SW480 (cell line): ENCODE measurements at places on chromosomes 12 and 14.

- DNase-seq = peak; percentile 75
Observed at GRCh38 chr12:54207539-54208294, 18.9 kb upstream of the SMUG1 start.

DNA sequence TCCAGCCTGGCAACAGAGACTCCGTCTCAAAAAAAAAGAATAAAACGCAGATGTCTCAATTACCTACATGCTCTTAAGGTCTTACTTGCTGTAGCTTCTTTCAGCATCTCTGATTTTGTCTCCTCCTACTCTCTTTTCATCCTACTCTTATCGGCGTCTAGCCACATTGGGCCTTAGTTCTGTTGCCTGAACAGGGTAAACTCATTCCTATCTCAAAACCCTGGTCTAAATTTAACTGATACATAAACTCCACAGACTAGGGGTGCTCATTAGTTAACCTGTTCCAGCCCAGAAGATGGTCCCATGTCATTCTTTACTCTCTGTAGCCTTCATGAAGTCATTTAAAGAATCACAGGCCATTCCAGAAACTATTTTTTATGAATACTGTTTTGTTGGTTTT lies 33.6 kb downstream of the EXD2 start:
- no peak for DNase-seq

DNA sequence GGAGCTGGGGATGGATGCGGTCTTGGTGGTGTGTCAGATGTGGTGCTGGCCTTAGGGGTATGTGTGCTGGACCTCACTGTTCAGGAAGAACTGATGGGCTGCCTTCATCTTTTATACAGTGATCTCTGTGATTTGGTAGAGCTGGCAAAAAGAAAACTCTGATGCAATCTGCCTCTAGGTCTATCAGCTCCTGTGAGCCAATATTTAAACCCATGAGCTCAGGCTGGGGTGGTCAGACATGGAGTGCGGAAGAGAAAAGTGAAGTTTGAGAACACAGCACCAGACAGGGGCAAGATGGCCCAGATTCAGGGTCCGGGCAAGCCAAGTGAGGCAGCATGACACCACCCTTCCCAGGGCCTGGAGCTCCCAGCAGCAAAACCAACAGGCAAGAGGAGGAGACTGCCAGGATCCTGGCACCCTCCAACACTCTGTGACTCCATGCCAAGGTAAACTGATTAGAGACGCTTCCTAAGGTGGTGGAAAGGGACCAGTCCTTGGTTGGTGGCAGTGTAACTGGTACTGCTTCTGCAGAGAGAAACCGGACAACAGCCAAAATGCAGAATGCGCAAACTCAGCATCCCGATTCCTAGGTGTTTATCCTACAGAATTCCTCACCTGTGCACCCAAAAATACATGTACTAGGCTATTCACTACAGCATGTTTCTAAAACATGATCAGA lies 82.3 kb downstream of the CHGA start:
- no peak for DNase-seq

DNA sequence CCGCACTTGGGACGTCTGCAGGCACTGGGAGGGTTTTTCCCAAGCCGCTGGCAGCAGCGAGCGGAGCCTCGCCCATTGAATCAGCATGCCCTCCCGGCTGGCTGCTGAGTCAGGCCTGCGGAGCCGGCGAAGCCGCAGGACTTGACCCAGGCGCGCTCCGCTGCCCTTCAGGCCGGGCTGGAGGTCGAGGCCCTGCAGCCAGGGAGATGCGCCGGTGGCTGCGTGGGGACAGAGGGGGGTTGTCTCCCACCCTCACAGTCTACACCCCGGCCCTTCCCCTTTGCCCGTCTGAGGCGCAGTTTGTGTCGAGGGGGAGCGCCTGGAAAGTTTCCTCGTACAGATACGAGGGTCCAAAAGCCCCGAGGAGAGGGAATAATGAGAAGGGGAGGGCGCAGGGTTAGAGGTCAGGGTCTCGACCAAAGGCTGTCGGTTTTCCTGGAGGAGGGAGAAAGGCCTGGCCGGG lies 759 bp upstream of the KLC1 start:
- peak; percentile 78 for DNase-seq

DNA sequence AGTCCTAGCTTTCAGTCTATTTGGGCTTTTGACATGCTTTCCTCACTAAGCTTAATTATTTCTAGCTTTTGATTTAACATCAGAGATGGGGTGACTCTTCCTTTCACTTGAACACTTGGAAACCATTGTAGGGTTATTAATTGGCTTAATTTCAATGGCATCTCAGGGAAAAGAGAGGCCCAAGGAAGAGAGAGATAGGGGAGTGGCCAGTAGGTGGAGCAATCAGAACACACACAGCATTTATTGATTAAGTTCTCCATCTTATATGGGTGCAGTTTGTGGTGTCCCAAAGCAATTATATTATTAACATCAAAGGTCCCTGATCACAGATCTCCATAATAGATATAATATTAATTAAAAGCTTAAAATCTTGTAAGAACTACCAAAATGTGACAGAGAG lies 1466.1 kb upstream of the SEL1L start:
- no peak for DNase-seq
